Activated CD8-positive, alpha-beta memory T cell treated with anti-CD3 and anti-CD28 coated beads, Interleukin-2, amount 50 U/mL, for 48 hours (primary cell): ENCODE measurements at places on chromosomes 2 and 18.

- no peak for DNase-seq
Measured at GRCh38 chr2:8437949-8438400, 243.9 kb upstream of the ID2 start.

DNA sequence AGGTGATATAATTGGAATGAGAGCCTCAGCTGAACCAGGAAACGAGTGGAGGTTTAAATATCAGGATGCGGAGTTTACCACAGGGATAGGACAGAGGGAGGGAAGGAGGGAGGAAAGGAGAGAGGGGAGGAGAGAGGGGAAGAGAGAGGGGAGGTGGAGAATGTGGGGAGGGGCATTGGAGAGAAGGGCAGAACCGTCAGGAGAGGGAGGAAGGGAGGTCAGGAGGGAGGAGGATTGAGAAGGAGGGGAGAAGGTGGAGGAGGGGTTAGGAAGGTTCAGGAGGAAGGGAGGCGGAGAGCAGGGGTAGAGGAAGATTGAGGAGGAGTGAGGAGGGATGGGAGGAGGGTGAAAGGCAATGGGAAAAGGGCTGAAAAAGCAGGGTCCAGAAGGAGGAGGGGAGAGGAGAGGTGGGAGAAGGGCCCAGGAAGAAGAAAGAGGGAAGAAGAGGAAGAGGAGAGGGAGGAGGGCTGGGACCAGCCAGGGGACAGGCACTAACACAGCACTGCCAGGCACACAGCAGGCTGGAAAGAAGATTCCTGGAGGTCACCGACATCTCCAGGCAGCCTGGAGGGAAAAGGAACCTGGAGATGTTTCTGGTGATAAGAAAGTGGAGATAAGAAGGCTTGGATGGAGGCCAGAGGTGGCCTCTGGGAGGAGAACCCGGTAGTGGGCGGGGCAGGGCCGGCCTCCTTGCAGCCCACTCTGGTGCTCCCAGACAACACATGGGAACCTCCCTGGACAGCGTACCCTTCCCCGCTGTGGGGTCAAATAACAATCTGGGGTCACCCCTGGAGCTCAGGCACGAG lies 176.7 kb upstream of the SMAD2 start:
- DNase-seq = no peak

- DNase-seq = no peak
Measured at GRCh38 chr18:34959211-34959829, 81.9 kb upstream of the MAPRE2 start.

DNA sequence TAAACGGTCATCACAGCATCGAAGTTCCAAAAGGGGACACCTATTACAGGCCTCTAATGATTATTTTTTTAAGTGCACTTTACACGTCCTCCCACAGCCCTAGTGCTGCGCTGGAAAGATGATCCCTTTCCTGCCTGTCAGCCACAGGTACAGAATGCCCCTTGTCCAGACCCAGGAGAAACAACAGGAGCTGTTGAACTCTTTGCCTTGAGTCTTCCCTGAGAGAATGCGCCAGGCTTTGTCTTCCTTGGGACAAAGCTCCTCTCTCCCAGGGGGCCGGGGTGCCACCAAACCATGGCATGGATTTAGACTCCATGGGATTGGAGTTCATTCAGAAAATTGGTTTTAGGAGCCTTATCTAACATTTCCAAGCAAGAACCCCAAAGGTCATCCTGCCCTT lies 319.0 kb upstream of the SOX11 start:
- DNase-seq = no peak

- DNase-seq = no peak
Measured at GRCh38 chr2:30472326-30472725, 25.3 kb downstream of the LCLAT1 start.

- no peak for DNase-seq
Measured at GRCh38 chr2:37781028-37781427, 109.6 kb upstream of the CDC42EP3 start.

GRCh38 chr2:230636684-230637271 lies 75.9 kb upstream of the CAB39 start:
- DNase-seq = no peak

- DNase-seq = no peak
Measured at GRCh38 chr2:128410758-128411215, 92.1 kb upstream of the HS6ST1 start.

- no peak for DNase-seq
Measured at GRCh38 chr2:42764096-42764495, at the start of gene OXER1. OXER1 (minus strand) TSS chr2:42764135; CDS start chr2:42764062, 73 bp downstream.

DNA sequence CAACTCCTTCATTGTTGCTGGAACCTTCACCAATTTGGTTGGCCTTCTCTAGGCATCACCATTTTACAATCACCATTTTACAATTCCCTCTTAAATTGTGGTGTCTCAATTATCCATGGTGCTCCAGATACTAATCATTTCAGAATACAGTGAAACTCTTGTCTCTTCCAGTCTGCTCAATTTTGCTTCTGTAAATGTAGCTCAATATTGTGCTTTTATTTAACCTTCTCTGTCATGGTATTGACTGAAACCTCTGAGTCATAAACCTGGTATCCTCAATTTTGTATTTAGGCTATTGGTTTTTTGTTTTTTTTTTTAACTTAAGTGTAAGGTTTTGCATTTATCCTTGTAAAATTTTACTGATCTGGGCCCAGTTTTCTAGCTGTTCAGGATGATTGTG lies 16.1 kb downstream of the STRADB start:
- no peak for DNase-seq

DNA sequence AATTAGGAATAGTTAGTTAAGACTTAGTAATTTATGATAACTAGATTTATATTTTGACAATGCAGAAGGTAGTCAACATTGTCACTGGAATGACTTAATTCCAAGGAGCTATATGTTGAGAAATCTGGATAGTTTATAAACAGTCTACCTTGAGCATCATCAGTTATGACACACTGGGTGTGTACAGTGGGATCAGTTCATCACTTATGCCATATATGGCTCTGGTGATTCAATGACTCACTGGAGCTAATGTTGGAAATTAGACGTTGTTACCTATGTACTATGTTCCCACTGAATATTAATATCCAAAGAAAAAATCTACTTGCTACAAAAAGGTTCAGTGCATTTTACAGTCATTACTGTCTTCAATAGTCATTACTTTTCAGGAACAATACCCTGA lies 34.0 kb upstream of the ITPRID2 start:
- no peak for DNase-seq

- DNase-seq = no peak
Measured at GRCh38 chr2:10873790-10874437, 37.8 kb upstream of the KCNF1 start.

GRCh38 chr2:126913329-126913728 lies 14.6 kb downstream of the TEX51 start:
- no peak for DNase-seq

- no peak for DNase-seq
Measured at GRCh38 chr2:47198985-47199451, 43.9 kb upstream of the STPG4 start.

DNA sequence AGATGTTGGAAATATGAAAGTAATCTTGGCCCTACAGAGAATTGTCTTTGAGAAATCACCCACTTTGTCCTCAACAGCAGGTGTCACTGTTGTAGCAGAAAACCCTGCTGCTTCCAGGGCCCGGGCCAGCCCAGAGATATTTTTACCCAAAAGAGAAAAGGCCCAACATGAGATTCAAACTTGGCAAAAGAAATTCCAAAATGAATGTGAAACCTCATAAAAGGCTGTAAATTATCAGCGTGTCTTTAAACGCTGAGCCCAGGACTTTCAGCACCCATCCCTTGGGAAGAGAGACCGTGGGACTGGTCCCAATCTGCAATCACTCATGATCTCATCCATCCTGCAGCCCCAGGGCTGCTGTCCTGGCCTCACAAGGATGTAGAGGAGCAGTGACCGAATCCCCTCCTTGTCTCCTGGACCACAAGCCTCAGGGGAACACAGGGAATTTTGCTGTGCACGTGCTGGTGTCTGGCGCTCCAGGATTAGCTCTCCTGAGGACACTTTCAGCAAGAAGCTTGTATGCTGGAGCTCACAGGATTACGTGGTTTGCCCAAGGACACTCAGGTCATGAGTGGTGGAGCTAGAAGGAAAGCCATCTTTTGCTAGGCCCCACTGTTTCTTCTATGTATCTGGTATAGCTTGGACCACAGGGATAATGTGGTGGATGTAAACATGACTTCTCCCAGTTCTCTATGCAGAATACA lies 202.1 kb downstream of the RNF144A start:
- no peak for DNase-seq

DNA sequence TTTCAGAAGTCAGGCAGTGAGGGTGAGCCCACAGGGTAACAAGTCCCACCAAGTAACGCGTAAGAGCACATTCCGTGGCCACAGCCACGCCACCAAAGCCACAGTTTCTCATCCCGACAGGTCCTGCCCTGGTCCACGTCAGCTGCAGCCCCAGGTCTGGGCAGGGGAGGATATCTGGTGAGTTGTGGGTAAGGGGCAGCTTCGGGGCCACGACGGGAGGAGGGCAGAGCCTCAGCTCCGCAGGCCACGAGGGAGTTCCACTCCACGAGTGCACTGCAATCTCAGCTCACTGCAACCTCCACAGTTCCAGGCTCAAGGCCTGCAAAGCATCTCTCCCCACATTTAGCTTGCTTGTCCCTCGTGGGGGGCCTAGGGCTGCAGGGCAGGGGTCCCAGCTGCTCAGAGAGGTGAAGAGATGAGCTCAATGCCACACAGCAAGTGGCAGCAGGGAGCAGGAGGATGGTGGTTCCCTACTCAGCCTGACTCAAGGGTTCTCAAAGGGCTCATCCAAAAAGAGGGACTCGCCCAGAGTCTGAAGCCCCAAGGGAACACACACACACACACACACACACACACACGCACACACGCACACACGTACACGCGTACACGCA lies 12.5 kb downstream of the SNORC start:
- no peak for DNase-seq

DNA sequence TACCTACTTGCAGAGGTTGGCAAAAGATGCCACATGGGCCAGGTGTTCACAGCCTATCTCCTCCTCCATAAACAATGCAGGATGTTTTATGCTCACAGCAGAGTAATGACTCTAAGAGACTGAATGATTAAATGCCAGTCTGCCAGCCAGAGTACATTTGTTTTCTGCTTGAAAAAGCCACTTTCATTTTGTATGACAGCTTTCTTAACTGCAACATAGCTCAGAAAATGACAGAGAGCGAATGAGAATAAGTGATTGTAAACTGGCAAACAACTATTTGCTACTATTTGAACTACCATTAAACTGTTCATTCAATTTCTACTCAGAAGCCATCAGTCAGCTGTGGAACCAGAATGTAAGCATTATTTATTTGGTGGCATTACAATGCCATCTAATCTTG lies 50.6 kb upstream of the DCC start:
- no peak for DNase-seq

- DNase-seq = no peak
Measured at GRCh38 chr2:217953531-217953932, 49.3 kb downstream of the TNS1 start.

DNA sequence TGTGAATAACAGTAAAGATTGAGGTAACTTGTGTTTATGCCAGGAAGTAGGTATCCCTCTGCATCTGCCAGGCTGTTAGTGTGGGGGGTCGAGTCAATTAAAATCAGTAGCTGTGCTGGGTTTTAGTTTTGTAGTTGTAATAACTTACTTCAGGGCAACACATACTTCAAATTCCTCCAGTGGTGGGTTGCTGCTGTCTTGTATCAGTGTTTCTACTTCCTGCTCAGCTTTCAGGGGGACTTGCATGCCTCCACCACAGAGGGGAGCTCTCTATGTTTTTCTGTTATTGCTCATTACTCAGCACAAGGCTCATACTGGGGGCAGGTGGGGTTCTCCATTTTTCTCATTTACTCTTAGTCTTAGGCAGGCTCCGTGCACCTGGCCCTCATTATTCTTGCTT lies 136.8 kb downstream of the CAPN13 start:
- DNase-seq = peak; percentile 22

DNA sequence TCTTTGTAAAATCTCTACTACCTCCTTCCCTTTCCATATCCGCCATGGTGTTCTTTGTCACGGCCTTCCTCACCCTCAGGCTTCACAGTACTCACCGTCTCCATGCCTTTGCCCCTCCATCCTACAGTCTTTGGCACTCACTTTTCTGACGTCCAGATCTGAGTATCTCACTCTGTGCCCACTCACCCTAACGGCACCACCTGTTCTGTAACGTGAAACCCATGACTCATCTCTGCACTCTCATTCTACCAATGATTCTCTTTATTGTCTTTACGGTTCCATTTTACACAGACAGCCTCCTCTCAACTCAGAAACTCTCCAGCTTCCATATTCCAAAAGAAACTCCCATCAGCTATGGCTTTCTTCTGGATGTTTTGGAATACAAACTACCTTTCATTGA lies 56.7 kb downstream of the NETO1 start:
- no peak for DNase-seq

DNA sequence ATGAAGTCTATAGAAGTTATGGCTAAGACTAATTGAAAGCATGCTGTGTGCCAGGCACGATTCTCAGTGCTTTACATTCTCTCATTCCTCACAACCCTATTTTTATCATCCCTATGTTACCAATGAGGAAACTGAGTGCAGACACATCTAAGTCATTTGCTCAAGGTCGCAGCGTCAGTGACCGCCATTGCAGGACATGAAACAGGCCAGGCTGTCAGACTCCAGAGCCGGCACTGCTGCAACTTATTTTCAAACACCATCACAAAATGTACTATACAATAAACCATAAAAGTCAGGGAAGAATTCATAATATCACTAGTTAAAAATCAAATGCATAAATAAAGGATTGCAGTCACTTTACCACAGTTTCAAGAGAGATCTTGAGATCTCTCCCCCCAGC lies 5.6 kb downstream of the STK39 start:
- DNase-seq = no peak

DNA sequence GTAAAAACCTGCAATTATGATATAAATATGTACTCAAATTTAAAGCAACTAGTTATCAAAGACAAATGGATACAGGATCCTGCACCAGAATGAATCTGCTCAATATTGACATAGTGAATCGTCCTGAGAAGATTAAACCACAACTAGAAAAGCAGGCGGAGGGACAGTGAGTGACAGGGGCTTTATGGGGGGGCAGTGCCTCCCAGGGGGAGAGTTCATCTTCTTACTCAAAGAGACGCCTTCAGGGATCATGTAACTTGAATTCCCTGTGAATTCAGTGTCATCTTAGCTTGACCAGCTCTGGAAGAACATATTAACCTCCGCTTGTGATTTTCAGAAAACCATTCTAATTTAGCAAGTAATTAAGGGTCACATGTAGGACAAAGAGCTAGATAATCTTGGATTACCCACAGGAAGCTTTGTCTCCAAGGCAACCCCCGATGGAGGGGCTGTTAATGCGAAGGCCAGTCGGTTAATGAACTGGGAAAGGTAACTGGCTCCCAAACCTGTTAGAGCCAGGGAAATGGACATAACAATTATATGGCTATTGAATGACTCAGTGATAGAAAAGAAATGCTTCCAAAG lies 17.4 kb upstream of the LMAN1 start:
- no peak for DNase-seq

DNA sequence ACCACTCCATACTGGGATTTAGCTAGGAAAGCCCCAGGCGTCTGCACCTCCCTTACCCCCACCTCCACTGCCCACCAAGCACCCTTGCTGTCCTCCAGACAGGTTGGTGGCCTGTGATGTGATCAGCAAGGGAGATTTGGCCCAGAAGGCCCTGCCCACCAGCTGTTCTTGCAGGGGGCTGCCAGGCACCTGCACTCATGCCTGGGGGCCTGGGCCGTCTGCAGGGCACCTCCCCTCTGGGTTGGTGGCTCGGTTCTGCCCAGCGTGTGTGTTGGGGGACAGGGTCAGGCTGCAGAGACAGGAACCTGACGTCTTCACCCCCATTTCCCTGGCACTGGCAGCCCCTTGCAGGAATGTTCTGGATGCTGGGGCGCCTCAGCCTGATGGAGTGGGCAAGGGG lies 5.8 kb downstream of the DNMT3A start:
- DNase-seq = no peak

GRCh38 chr2:118791483-118791882 lies 56.0 kb downstream of the EN1 start:
- no peak for DNase-seq
